Erythroblast (primary cell): ENCODE measurements at places on chromosomes 4 and X.
A peak's percentile ranks its signal among the peaks of the same experiment; 100 is the strongest.

GRCh38 chrX:38627683-38628082, 66.3 kb downstream of the TSPAN7 start:
- DNase-seq: peak; percentile 84

GRCh38 chrX:17669458-17669857, 67.8 kb upstream of the SCML1 start:
- DNase-seq: no peak

- no peak for DNase-seq
Measured at GRCh38 chr4:168551211-168551610, 54.4 kb downstream of the PALLD start.

DNA sequence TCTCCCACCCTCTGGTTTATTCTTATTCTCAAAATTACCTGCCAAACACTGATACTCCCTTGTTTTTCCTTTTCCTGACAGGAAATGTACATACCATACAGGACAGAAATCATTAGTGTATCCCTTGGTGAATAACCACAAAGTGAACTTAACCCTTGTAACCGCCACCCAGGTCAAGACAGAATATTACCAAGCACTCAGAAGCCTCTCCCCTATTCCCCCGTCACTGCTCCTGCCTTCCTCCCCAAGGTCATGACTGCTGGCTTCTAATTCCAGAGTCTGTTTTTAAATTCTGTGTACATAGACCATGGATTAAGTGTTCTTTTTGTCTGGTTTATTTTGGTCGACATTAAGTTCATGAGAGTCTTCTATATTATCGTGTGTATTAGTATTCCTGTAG, 37.7 kb downstream of the HTT start:
- DNase-seq: no peak

- DNase-seq: no peak
Measured at GRCh38 chrX:108420481-108420880, 17.7 kb downstream of the COL4A6 start.

- DNase-seq: no peak
Measured at GRCh38 chr4:159977907-159978617, 875.2 kb downstream of the RAPGEF2 start.

DNA sequence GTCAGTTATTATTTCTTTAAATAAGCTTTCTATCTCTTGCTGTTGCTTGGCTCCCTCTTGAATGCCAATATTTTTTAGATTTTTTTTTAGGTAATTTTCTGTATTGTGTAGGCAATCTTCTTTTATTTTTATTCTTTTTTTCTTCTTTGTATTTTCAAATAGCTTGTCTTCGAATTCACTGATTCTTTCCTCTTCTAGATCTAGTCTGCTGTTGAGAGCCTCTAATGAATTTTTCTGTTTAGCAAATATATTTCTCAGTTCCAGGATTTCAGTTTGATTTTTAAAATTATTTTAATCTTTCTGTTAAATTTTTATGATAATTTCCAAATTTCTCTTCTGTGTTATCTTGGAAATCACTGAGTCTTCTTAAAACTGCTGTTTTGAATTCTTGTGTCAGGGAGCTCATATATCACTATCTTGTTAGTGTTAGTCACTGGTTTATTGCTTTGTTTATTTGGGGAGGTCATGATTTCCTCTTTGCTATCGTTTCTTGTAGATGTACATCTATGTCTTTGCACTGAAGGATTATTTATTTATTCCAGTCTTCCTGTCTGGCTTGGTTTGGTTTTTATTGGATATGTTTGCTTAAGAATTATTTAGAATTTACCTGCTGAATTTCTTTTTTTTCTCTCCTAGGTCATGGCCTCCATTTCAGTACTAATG, 39.9 kb upstream of the GPRIN3 start:
- DNase-seq: no peak

DNA sequence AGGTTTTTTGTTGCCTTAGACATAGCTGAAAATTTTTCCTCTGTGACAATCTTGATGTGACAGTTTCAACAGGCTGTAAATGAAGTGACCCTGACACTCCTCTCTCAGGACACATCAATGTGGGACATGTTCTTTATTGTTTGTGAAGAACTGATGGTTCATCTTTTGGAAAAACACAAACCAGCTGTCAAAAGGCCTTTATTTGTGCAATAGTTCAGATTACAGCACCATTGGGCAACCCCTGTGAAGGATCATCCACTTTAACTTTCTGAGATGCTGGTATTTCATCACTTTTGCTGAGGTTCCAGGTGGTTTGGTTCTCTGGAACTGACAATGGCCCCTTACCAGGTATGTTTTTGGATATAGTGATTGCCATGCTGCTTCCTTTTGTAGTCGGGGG, 40.3 kb downstream of the OSTC start:
- no peak for DNase-seq

DNA sequence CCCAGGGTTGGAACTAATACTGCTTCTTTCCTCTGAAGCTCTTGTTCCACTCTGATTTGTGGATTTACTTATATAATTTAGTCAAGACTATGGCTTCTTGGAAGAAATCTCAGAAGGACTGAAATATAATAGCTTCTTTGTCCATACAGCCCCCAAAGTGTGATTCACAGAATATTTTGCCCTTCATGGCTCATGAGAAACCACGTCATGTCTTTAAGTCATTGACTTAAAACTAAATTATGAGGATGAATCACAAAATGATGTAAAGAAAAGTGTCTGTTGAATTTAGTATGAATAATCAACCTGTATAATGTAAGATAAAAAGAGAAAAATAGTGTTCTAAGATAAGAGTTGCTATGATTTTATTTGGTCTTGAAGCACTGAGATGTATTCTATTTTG, 43.3 kb upstream of the AGA start:
- no peak for DNase-seq

GRCh38 chr4:55347610-55348228, 1.7 kb downstream of the SRD5A3 start:
- DNase-seq: peak; percentile 71

GRCh38 chr4:1989533-1990347, 19.0 kb downstream of the NELFA start:
- DNase-seq: no peak

DNA sequence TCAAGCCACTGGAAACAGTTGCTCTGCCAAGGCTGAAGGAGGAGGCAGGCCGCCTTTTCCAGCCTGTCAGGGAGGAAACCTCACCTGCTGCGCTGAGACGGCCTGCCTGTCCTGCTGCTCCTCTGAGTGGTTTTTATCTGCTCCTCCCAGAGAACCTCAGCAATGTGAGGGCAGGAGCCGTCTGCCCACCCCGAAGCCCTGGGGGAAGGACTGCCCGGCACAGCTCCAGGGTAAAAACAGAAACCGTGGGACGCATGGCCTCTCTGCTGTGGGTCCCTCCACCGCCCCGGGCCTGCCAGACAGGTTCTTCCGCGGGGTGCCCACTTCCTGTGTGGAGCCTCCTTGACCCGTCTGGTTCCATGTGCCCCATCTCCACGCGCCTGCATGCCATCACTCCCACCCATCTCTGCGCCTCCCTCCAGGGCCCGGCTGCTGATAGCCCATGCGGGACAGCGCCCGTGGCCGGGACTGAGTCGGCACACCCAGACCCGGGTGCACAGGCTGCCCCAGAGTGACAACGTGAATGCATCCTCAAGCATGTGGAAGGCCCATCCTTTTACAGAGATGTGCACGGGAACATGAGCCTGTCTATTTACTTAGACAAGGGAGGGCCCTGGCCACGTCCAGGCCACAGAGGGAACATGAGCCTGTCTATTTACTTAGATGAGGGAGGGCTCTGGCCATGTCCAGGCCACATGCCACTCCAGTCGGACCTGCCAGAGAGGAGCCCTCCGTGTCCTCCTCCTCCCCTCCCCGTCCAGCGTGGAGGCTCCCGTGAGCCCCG, 4.0 kb upstream of the SLC49A3 start:
- DNase-seq: no peak

DNA sequence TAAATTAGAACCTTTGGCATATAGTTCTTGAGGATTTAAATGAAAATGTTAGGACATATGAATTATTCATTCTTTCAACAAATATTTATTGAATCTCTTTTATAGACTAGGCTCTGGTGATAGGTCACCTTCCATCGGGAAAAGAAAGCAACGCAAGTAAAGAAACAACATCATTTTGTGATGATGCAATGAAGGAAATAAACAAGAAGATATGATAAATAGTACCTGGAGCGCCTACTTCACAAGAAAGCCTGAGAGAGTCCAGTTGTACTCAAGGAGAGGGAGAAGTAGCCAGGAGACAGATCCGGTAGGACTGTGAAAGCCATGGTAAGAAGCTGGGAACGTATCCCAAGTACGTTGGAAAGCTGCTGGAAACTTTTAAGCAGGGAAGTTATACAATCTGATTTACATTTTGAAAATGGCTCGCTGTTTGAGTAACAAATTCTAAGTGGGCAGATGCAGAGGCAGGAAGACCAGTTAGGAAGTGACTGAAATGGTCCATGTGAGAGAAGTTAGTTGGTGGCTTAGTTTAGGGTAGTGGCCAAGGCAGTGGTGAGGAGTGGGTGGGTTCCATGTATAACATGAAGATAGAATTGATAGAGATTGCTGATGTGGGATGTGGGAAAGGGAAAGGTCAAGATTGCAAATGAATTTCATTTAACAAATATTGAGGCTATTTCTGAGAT, 17.7 kb upstream of the CPE start:
- no peak for DNase-seq

- no peak for DNase-seq
Measured at GRCh38 chrX:44816367-44816766, 27.5 kb upstream of the DUSP21 start.

DNA sequence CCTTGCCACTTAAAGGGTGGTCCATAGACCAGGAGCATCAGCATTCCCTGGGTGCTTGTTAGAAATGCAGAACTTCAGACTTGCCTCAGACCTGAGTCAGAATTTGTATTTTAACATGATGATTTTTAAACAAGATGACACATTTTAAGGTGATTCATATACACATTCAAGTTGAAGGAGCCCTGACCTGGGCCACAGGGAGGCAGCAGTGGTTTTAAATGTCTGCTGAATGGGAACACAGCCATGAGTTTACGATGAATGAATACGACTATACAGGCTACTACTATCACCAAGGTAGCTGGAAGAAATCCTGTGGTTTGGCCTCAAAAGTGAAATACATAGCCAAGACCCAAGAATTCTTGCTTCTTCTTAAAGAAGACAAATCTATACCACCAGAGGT, 2.9 kb downstream of the HDAC8 start:
- DNase-seq: no peak

DNA sequence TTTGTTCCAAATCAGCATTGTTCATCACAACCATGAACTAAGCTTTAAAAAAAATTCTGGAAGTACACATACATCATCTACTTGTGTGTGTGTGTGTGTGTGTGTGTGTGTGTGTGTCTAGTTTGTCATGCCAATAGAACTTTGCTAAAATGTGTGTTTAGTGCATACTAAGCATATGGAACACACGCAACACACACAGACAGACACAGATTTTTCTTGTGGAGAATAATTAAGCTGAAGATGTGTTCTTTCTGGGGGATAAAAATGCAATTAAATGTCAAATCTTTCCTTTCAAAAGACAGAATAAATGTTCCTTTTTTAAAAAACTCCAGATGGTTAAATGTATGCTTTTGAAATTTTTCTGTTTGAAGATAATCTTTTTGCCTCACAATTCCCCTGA, 530.4 kb upstream of the INTU start:
- no peak for DNase-seq

GRCh38 chrX:17939724-17940123, 78.6 kb upstream of the RAI2 start:
- no peak for DNase-seq

DNA sequence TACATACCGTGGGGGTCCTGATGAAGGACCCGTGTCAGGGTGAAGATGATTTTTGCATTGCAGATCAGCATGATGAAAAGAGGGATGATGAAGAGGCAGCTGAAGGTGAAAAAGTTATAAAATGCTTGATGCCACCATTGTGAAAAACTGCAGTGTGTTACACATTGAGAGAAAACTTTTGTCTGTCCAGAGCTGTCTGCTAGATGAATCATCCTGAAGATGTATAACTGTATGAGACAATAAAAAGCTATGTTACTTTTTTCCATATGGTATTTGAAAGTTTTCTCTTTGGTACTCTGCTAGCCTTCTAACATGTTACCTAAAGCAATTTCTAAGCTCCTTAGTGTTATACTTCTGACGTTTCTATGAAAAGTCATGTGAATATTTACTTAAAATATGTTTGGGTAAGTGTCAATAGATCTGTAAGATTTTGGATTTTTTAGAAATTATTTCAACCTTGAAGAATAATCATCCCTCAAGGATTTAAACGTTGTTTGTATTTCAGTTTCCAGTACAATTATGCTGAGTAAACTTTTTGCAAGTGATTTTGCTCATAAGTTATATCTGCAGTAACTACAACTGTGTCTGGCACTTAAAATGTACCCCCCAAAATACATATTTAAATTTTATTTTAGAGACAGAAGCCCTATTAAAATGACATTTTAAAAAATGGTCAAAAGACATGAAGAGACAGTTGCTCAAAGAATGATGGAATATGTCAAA, 9.5 kb downstream of the GNRHR start:
- no peak for DNase-seq

DNA sequence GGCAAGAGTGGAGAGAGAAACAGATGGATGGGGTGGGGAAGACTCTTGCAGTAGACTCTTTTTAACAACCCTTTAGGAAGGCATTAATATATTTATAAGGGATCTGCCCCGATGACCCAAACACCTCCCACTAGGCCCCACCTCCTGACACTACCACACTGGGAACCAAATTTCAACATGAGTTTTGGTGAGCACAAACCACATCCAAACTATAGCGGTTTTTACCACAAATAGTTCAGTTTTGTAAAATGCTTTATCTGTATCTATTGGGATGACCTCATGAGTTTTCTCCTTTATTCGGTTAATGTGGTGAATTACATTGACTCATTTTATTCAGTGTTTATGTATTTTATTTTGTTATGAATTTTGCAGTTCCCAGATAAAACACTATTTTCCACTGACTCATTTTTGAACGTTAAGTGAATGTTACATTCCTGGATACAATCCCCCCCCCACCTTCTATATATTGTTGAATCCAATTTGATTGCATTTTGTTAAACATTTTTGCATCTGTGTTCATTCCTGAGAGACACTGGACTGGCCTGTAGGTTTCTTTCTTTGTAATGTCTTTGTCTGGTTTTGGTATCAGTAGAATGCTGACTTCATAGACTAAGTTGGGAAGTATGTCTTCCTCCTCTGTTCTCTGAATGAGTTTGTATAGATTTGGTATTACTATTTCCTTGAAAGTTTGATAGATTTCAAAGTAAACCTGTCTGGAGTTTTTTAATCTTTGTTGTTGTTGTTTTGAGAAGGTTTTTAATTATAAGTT, 13.9 kb upstream of the CPLX1 start:
- DNase-seq: no peak

DNA sequence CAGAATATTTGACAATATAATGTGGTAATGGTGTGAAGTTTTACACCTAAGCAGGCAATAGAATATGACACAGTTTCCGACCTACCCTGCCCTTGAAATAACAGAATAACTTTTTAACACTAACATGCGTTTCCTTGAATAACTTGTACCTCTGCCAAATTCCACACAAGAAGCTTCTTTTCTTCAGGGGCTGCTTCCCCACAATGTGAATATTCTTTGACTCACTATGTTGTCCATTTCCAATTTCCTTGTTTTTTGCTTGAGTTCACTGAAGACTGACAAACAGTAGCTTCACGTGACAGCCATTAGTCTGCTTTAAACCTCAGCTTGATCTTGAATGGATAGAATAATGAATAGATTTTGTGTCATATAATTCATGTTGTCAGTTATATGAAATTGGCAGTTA, 14.3 kb downstream of the SHROOM3 start:
- no peak for DNase-seq

- no peak for DNase-seq
Measured at GRCh38 chr4:183257808-183258207, 62.3 kb downstream of the CLDN22 start.

- DNase-seq: no peak
Measured at GRCh38 chrX:5388087-5388486, 840.6 kb downstream of the NLGN4X start.
